ENCODE measurements at places on chromosomes 13 and 19. TPM values are rescaled to one million over a fixed set of nuclear protein-coding genes. Genes with fewer than 3 reads are reported as not detected.

KLK5 gene
- not detected for total RNA-seq

SERPINE3 gene
- total RNA-seq = not detected

ZNF211 gene
- total RNA-seq = 8.9 TPM

SPACA4 gene
- not detected for total RNA-seq

ZNF527 gene
- 9.0 TPM for total RNA-seq

FAM83E gene
- total RNA-seq = 0.45 TPM

HS6ST3 gene
- total RNA-seq = 4.9 TPM

EEF1AKMT1 gene
- 9.1 TPM for total RNA-seq

ZNF835 gene
- 2.8 TPM for total RNA-seq

OR7A5 gene
- total RNA-seq = not detected

FGF22 gene
- 0.36 TPM for total RNA-seq

ZNF582 gene
- total RNA-seq = 4.0 TPM

CLDND2 gene
- not detected for total RNA-seq

ZNF563 gene
- 2.5 TPM for total RNA-seq

SMIM44 gene
- not detected for total RNA-seq

VSTM2B gene
- not detected for total RNA-seq

FSD1 gene
- total RNA-seq = 0.84 TPM

MISP gene
- total RNA-seq = 0.12 TPM

MIA gene
- total RNA-seq = 3.6 TPM

AMH gene
- 1.8 TPM for total RNA-seq

GDF15 gene
- 4.2 TPM for total RNA-seq

HPN gene
- total RNA-seq = 0.71 TPM

OR7D2 gene
- total RNA-seq = not detected

ZNF567 gene
- total RNA-seq = 11.2 TPM

OR10H1 gene
- not detected for total RNA-seq

ZNF382 gene
- 5.6 TPM for total RNA-seq

ZNF506 gene
- total RNA-seq = 37.7 TPM

SIGLEC9 gene
- total RNA-seq = 11.5 TPM

CALM3 gene
- total RNA-seq = 237 TPM

FAM216B gene
- not detected for total RNA-seq

PRR22 gene
- 0.81 TPM for total RNA-seq

SLC7A10 gene
- total RNA-seq = 0.63 TPM

VSTM1 gene
- total RNA-seq = not detected

Measured in aorta (tissue), 5 donors.